Stimulated activated CD4-positive, alpha-beta T cell treated with anti-CD3 and anti-CD28 coated beads, Interleukin-15, amount 100 ng/mL, for 1 hour (primary cell): ENCODE measurements at places on chromosomes 12 and 14.

- no peak for DNase-seq
Observed at GRCh38 chr14:68403191-68404145, 389.4 kb downstream of the ZFP36L1 start.

- no peak for DNase-seq
Observed at GRCh38 chr12:19018302-19018970, 111.1 kb upstream of the PLEKHA5 start.

DNA sequence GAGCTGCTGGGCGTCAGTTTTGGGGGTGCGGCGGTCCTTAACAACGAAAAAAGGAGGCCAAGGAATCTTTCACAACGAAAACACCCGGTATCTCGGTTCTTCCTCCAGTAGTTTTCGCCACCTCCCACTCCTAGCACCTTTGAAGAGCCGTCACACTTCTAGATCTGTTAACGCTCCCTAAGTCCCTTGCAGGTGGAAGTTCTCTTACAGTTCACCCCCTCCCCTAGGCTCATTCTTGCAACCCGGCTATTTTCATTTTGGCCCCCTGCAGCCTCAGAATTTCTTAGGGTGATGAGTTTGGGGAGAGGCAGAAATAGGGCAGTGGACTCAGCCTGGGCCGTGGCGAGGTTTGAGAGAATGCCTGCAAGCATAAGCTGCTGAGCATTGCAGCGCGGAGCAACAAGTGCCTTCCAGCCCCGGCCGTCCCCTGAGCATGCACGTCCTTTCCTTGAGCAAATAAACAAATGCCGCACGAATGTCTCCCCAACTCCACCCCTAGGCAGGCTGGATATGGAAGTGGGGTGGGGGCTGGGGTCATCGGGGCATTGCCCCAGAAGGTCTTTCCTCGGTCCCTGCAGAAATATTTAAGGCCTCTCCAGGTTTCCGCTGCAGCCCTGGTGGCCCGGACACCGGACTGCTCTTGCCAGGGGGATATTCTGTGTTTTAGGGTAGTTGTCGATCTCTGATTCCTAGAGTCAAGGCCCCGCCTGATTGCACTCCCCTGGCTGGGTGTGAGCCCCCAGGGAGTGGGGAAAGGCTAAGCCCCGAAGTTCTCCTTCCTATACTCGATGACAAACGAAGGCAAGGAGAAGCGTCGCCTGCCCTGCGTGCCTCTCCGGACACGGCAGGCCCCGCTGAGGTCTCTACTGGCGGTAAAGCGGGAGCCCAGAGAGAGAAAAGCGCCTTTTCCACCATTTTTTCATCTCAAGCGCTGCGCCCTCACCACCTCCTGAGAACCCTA, 1.6 kb downstream of the RFX4 start:
- no peak for DNase-seq

DNA sequence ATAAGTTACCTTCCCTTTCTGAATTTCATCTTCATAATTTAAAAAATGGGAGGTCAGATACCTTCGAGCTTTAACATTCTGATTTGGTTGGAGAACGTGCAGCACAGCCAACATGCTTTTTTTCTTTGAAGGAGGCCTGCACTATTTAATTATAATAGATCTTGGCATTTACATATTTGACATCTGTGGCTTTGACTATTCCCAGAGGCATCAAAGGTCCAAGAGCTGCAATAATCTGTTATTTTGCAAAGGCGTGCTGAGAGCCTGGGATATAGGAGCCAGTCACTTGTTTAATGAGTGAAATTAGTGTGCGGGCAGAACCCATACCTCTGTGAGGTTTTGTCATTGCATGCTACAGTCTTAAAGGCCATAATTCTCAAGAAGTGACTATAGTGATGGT, 26.4 kb downstream of the SLC8A3 start:
- no peak for DNase-seq

DNA sequence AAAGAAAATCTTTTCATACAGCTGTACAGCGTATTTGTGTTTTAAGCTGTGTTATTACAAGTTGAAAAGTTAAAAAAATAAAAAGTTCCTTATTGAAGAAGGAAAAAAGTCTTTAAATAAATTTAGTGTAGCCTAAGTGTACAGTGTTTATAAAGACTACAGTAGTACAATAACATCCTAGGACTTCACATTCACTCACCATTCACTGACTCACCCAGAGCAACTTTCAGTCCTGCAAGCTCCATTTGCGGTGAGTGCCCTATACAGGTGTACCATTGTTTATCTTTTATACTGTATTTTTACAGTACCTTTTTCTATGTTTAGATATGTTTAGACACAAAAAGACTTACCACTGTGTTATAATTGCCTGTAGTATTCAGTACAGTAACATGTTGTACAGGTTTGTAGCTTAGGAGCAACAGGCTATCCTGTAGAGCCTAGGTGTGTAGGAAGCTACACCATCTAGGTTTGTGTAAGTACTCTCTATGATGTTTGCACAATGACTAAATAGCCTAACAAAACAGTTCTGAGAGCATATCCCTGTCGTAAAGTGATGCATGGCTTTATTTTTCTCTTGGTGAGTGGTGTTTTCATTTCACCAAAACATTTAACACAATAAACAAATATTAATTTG, 275.2 kb downstream of the DACT1 start:
- DNase-seq, result no peak

- DNase-seq, result no peak
Observed at GRCh38 chr12:19412844-19413243, 26.4 kb upstream of the AEBP2 start.

- no peak for DNase-seq
Observed at GRCh38 chr12:57726884-57727757, 11.4 kb downstream of the AGAP2 start.

- DNase-seq, result no peak
Observed at GRCh38 chr12:15270591-15270990, 49.4 kb upstream of the RERG start.

- DNase-seq, result no peak
Observed at GRCh38 chr14:92632546-92633273, 115.7 kb downstream of the LGMN start.

GRCh38 chr12:92509156-92509738, 193.5 kb upstream of the PLEKHG7 start:
- DNase-seq, result no peak

GRCh38 chr12:124480469-124481256, 86.7 kb downstream of the NCOR2 start:
- DNase-seq, result no peak

DNA sequence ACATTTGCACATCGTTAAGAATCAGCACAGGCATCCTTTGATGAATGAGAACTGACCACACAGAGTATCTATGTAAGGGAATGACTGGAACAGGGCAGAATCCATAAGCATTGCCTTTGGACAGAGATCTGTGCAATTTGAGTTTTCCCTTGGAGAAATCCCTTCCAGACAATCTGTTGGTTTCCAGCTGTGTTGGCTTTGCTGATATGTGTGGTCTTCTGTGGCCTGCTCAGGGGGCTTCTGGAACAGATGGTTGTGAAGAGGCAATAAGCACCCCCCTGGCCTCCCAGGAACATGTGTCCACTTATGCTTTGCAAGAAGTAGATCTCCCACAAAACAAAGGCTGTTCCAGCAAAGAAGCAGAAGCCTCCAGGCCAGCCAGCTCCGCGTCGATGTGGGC, 111.4 kb upstream of the TMEM132C start:
- DNase-seq, result no peak

GRCh38 chr14:68661226-68662225, 131.3 kb downstream of the ZFP36L1 start:
- DNase-seq, result no peak

DNA sequence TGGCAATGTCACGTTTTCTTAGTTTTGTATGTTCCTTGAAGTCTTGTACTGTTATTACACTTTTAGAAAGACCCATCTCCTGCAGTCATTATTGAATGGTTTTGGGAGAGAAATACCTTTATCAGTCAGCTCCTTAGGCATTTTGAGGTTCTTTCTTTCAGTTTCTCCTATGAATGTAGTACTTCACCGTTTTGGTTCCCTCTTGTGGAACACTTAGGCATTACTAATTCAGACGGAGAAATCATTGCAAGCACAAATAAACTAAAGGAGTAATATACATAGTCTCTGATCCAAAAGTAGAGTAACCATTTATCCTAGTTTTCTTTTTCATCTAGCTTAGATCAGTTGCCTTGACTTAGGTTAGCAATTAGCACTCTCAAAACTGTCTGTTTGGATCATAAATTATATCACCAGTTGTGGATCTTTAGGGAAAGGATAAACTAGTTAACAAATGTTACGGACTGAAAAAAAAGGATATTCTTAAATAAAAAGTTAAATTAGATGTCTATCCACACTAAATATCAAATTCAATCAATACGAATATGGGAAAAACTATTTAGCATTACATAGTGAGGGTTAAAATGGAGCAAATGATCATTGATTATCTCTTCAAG, 1538.3 kb upstream of the SEL1L start:
- no peak for DNase-seq

- DNase-seq, result no peak
Observed at GRCh38 chr12:19614601-19615383, 175.5 kb downstream of the AEBP2 start.

GRCh38 chr14:69464379-69464778, 20.1 kb upstream of the PLEKHD1 start:
- DNase-seq, result no peak

DNA sequence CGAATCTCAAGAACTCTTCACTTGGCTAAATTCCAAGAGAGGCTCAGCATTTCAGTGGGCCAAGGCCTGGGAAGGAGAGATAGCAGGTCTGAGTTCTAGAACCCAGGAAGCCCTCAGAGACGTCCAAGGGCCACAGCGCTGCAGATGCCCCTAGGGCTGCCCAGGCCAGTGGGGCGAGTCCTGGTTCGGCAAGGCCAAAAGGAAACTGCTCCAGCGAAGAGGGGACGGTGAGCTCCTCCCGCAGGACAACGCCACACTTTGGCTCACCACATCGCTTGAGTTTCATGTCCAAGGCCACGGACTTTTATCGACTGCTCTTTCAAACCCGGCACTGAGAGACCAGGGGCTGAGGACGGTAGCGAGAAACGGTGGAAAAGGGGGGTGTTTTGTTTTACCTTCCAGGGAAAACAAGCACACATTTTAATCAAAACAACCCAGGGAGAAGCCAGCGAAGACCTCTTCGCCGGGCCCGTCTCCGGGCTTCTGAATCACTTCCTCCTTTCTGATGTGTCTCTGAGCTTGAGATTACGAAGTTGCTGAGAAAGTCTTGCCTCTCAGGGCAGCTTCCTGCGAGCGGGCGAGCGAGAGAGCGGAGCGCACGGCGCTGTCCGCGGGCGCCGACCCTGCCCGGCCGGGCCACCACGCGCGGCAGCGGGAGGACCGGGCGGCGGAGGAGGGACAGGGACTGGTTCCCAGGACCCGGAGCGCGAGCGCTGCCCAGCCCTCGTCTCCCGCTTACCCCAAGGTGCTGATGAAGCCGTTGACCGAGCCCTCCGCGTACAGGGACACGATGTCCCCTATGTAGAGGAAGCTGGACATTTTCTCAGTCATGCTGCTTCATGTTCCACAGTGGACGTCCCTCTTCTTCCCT, 808 bp downstream of the ITPR2 start:
- peak; percentile 39 for DNase-seq

GRCh38 chr14:53472306-53472705, 319.2 kb upstream of the DDHD1 start:
- no peak for DNase-seq

DNA sequence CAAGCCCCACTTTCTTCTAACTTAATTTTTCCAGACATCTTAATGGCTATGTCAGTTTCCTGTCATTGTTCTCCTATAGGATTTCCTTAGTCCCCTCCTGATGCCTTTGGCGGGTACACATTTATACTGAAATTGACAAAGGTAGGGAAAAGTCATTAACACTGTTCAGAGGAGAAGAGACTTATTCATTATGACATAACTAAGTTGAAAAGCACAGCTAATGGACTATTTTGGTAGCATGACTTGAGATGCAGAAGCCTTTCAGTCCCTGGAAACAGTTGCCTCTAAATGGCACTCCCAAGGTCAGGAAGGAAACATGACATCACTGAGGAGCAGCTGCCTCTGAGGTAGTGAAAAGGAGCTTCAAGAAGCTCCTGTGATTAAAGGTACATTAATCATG, 317.5 kb upstream of the KITLG start:
- DNase-seq, result no peak

GRCh38 chr14:20723488-20723887, 22.2 kb upstream of the EDDM3A start:
- DNase-seq, result no peak

DNA sequence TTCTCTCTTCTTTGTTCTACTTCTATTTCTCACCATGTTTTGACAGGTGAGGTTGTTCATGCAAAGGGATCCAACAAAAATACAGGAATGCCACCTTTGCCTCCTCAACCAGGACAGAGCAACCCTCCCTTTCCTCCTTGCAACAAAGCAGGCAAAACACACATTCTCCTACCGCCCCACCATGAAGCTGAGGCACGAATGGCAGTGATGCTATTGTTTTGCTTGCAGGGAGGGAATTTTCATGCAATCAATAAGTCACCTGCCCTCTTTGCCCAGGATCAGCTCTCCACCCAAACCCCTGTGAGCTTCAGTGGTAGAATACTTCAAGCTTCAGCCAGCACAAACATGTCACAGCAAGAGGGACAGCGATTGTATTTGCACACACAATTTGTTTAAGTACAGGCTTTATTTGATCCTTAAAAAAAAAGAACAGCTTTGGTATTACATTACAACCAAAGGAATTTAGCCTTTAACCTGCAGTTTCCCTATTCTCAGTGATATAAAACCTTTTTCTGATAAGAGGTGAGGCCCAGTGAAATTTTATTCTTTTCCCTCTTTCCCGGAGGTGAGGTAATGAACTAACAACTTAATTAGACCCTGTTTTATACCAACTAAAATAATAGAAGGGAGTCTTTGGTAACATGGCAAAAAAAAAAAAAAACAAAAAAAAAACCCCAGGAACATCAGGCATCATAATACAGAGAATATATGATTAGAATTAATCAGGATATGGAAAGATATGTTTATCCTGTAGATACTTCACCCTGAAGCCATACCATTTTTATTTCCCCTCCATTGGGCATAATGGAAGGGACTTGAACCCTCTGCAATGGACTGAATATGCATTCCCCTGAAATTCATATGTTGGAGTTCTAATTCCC, 87.0 kb upstream of the EEA1 start:
- no peak for DNase-seq

GRCh38 chr12:42617622-42618021, 28.1 kb upstream of the PRICKLE1 start:
- DNase-seq, result no peak

DNA sequence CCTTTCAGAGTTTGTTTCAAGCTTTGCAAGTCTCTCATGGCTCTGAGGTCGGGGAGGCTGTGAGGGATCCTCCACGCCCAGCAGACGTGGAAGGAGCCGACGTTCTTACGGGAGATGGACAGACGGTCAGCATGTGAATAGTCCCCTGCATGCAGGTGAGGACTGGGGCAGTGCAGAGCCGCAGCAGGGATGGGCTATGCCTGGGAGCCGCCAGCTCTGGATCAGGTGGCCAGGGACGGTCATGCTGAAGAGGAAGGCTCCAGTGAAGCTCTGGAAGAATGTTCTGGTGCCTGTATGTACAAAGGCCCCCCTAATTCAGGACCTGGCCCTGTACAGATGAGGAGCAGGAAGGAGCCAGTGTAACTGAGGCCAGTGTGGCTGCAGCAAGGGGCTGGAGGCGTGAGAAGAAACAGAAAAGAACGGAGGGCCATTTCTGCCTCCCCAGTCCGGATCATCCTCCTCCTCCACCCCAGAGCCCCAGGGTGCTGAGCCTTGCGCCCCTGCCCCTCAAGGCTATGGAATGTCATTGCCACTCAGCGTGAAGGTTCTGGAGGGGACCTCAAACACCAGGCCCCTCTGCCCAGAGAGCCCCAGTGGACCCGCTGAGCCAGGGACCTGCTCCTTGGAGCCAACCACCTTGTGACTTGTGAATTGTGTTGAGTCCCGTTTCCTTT, 96.8 kb upstream of the DIO3 start:
- no peak for DNase-seq

- DNase-seq, result no peak
Observed at GRCh38 chr12:86233126-86233525, 23.1 kb downstream of the MGAT4C start.
